ENCODE measurements at places on chromosomes 6 and 20.

DNA sequence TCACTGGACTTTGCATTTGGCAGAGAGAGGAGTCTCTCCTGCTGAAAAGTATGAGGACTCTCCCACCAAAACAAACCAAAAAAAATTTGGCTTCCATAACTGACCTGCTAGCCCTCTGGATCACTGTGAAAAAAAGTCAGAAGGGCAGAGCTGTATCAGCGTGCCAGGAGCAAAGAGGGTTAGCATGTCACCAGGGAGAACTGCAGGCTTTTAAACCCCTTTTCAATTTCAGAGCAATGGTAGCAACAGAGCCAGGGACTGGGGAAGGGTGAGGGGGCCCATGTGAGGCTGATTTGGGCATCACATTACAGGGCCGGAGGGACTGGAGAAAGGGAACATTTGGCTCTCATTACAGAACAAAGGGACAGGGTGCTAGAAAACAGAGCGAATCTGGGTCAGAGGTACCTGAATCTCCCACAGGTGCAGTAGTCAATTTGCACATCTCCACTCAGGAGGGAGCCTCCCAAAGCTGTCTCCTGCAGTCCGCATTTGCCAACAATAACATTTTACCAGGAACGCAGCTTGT is 185.7 kb upstream of the EYA4 start:
- DNase-seq: no peak

GRCh38 chr6:72661411-72661810 is 39.5 kb downstream of the KCNQ5 start:
- DNase-seq: no peak

DNA sequence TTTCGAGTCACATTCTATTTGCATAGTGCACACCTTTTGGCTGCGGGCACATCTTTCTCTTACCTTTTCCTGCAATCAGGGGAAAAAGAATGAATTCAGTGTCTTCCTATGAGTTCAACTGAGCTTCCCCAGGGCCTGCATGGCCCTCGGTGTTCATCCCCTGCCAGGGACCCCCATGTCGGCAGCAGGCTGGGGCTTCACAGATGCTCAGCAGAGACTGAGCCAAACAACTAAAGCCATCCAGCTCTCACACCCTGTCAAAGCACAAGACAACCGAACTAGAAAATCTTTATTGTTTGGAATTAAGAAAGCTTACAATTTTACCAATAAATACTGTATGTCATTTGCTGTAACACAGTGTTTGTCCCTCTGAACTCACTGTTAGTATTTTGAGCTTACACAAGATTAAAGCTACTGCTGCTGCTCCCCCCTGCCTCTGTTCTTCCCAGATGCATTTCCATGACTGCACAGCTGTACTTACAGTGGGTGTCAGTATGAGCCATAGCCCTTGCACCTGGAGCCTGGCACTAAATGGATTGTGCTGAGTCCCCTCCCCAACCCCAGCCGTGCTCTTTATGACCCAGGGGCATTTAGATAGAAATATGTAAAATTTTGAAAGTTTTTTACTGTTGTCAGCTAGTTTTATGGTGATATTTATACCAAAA is 205.8 kb downstream of the TMEM242 start:
- no peak for DNase-seq

DNA sequence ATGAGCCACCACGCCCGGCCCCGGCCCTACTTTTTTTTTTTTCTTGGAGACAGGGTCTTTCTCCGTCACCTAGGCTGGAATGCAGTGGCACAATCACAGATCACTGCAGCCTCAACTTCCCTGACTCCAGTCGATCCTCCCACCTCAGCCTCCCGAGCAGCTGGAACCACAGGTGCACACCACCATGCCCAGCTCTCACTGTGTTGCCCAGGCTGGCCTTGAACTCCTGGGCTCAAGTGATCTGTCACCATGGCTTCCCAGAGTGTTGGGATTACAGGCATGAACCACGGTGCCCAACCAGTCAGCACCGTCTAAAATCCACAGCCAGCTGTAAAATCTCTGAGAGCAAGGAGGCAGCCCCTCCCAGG is 17.4 kb downstream of the SLC17A9 start:
- DNase-seq: no peak

GRCh38 chr20:8334641-8335040 is 202.6 kb downstream of the PLCB1 start:
- DNase-seq: no peak

- DNase-seq: no peak
These were observed 2.8 kb downstream of the ZNF512B start for GRCh38 chr20:63966944-63967322.

DNA sequence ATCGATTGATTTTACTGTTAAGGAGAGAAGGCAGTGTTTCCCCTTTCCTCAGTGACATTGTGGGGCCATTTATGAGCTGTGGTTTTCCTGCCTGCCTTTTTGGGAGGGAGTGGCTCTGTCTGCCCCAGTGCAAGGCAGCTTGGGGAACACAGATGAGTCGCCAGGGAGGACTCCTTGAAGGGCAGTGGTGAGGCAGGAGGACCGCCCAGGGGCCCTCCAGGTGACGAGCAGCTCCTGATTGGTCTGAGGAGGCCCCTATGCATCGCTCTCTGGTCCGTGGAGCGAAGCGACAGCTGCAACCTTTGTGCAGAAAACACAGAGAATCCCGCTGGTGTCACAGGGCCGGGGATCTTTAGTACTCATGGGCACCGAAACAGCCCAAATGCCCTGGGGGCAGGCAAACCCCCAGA is 100.3 kb downstream of the TMEM242 start:
- DNase-seq: no peak

DNA sequence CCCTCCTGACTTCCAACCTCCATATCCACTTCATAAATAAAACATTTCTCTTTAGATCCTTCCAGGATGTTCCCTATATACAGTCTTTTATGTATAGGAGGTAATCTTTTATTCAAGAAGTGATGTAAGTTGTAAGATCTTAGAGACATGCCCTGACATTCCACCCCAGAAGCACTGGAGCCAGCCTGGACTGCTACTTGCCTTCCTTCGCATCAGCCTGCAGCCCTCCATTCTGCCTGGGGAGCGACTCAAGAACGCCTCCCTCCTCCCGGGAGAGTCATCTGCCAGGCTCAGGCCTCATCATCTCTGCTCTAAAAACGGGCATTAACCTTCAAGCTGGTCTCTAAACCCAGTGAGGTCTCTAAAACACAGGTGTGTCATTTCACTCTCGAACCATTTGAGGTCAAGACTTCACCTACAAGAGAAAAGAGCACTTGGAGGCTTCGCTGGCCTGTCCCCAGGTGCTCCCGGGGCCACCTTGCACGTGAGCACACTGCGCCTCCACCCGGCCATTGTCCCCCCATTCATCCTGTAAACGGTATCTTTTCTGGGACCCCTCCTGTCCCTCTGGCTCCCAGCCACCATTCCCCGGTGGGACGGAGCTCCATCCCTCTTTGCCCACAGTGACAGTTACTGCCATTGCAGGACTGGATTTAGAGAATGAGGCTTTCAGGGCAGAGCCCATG is 107.5 kb upstream of the PDE10A start:
- no peak for DNase-seq

- no peak for DNase-seq
These were observed 105.9 kb downstream of the UST start for GRCh38 chr6:148852688-148853087.

DNA sequence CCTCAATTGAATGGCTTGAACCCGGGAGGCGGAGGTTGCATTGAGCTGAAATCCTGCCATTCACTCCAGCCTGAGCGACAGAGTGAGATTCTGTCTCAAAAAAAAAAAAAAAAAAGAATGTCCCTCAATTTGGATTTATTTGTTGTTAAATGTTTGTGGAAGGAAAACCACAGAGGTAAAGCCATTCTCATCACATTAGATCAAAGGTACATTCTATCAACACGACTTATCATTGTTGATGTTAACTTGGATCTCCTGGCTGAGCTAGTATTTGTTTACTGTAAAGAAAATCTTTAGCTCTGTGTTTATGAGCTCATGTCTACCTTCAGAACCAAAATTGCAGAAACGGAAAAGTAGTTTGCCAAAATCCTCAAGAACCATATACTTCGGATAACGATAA is 91.4 kb upstream of the SALL4 start:
- DNase-seq: no peak

DNA sequence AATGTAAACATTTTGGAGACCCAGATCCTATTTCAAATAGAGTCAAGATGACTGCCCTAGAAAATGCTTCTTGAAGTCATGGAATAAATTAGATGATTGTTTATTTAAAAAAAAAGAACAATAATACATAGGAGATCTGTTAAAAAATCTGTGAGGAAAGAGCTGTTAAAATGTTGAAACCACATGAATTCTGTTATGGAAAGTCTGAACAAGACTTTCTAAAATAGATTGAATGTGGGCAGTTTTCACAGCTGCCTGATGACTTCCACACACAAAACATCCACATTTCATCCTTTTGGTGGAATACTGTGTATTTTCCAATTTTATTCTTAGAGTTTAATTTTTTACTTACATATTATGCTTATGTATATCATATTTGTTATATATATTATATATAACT is 186.1 kb downstream of the LAMA2 start:
- DNase-seq: no peak

- no peak for DNase-seq
These were observed 57.5 kb upstream of the NFATC2 start for GRCh38 chr20:51600016-51600420.

All from stimulated activated CD8-positive, alpha-beta memory T cell treated with anti-CD3 and anti-CD28 coated beads, Interleukin-4, amount 100 ng/mL, for 1 hour (primary cell).